ENCODE measurements at places on chromosomes 1 and 21. TPM values are rescaled to one million over a fixed set of nuclear protein-coding genes. Genes with fewer than 3 reads are reported as not detected.

DNA sequence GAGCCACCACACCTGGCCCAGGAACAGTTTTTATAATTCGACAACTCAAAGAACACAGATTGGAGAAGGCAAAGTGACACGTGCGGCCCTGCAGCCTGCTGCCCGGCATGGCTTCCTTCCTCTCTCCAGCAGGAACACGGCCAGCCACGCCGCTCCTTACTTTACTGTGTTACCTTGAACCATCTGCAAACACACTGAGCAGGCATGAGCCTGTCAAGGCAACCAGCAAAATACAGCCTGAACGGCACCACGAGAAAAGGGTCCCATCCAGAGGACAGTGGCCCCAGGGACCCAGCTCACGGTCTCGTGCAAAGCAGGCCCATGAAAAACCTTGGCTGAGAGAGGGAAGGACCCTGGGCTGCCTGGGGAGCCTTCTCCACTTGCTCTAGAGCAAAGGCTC lies 38.8 kb downstream of the NPHP4 start:
- no peak for DNase-seq

GRCh38 chr1:20668581-20668980 lies 7.4 kb upstream of the DDOST start:
- no peak for DNase-seq

- DNase-seq: no peak
Observed at GRCh38 chr21:42261829-42262200, 42.9 kb downstream of the ABCG1 start.

NKAIN1 gene
- 4.6 TPM for polyA plus RNA-seq

GRCh38 chr1:197994907-197995407 lies 77.8 kb downstream of the LHX9 start:
- DNase-seq: peak; percentile 1

RABIF gene
- 10.6 TPM for polyA plus RNA-seq

CFAP107 gene
- polyA plus RNA-seq: 1.2 TPM

GRCh38 chr1:232699814-232700213 lies 69.9 kb upstream of the SIPA1L2 start:
- no peak for DNase-seq

GRCh38 chr1:83583351-83584014 lies 415.4 kb downstream of the TTLL7 start:
- DNase-seq: no peak

DNA sequence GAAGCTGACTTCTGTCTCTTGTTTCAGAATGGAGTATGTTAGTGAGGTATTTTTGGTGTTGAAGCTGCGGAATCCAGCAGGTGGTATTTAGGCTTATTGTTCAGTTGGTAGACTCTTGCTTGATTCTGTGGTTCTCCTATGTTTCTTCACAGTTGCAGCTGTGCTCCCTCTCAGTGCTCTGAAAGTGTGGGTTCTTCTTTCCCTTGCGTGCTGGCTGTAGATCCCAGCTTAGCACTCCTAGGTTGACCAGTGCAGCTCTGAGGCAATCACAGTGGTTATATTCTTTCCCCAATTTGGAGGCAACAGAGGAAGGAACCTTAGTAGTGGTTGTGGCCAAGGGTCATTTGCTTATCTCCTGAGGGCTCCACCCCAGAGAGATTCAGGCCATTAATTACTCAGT lies 269.2 kb upstream of the NRIP1 start:
- DNase-seq: no peak

TRIM45 gene
- polyA plus RNA-seq: 28.8 TPM

GRCh38 chr1:70008660-70009059 lies 196.7 kb downstream of the LRRC40 start:
- no peak for DNase-seq

DNA sequence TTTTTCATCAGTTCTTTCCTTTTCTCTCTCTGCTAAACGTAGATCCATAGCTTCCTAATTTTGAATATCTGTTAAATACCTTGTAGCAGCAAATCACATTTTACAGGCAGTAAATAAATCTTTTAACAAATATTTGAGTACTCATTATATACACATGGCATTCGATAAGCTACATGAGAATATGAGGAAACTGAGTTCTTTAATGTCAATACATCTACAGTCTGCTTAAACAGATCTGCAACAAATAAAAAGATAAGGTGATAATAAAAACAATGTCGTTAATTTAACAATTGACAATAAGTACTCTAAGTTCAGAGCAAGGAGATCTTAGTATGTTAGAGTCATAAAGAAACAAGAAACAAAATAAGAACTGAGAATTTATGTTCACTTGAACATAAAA lies 42.9 kb downstream of the SELENOF start:
- DNase-seq: no peak

DNA sequence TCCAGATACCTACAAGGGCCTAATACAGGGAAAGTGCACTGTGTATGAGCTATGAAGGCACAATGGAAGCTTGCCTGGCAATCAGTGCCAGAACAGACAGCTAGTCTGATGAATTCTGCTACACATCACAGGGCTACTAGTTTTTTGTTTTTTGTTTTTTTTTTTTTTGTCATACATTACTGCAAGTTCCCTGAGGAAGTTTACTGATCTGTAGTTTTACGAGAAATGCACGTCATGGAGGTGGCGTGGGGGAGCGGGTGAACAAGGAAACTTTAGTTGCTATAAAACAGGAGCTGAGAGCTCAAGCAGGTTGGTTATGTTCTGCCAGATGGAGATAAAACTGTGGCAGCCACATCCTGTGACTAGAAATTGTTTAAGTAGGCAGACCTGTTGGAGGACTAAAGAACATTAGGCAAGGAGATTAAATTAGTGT lies 17.7 kb downstream of the PTPRC start:
- no peak for DNase-seq

PRKACB gene
- polyA plus RNA-seq: 46.9 TPM

- peak; percentile 10 for DNase-seq
Observed at GRCh38 chr21:30257773-30258172, 25.0 kb downstream of the KRTAP24-1 start.

- DNase-seq: peak; percentile 22
Observed at GRCh38 chr1:218735436-218736032, 390.4 kb downstream of the TGFB2 start.

CTXND2 gene
- 0.27 TPM for polyA plus RNA-seq

DNA sequence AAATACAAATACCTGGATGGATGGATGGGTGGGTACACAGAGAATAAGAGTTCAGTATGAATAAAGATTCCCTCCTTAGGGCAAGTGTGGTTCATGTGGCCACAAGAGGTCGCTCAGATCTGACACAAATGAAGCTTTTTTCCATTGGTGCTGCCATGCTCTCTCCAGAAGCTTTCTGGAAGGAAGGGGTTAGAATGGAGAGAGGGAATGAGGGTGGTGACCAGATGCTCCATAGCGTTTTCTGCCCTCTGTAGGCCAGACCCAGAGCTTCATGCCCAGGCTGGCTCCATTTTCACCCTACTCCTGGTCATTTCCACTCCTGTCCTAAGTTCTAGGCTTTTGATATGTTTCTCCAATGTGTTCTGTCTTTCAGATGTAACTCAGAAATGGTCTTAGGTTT lies 3.3 kb upstream of the FCRL6 start:
- peak; percentile 73 for DNase-seq

GRCh38 chr21:45087022-45087823 lies 12.8 kb downstream of the ADARB1 start:
- no peak for DNase-seq

DNA sequence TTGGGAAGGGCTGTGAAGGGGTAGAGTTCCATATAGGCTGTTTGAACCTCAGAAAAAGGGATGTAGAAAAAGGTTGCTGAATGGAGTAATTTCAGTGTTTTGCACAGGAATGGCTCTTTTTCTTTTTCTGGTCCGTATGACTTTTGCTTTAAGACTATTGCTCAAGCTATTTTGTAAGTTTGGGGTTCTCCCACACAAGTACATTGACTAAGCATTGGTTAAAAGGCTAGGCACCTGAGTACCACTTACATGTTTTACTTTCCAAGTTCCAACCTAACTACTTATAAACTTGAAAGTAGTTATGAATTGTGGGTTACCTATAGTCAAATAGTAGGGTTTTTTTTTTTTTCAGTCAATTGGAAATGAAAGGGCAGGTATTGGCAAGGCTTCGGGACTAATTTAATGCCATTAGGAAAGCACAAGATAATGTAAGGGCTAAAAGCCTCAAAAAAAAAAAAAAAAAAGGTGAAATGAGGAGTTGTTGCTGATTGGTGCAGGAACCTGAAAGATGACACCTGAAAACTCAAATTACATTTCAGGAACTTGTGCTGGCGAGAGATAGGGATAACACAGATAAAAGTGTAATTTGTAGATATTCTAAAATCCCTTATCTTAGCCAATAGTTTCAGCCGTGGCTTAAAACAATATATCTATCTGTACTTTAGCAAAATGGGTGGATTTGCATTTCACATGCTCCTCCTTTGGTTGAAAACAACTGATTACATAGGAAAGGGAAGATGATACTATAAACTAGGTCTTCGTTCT lies 209.5 kb downstream of the RPS6KC1 start:
- no peak for DNase-seq

DNA sequence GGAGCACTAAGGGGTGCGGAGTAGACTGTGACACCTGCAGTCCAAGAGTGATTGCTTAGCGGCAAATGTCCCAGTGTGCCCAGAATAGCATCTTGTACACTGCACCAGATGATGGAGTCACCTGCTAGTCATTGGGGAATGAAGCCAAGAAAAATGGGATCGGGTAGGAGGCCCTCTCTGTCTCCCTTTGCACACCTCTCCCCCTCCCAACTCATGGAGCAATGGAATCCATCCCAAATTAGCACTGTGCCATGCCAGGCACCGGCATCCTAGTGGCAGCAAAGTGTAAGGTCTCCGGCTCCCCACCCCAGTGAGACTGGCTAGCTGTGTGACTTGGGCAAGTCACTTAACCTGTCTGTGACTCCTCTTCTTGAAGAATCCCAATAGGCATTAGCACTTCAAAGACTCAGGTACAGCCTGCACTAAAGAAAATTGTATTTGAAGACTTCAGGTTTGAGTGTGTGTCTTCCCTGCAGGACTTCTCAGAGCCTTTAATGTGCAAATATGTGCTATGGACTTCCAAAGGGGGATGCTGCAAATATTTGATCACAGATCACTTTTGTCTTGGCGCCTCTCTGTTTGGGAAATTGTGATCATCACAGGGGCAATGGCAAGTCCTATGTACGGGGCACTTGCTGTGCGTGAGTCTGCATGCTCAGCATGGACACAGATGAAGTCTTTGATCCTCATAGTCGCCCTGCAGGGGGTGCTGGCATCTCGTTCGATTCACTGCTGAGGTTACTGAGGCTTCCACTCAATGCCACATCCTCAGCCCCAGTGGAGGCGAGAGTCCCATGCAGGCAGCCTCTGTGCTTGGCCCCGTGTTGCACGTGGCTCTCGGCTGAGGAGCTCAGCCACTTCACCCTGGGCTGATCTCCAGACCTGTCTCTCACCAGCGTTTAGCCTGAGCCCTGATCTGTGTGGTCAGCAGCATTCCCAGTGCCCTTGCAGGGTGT lies 272.9 kb upstream of the C1orf174 start:
- DNase-seq: no peak

GRCh38 chr1:4655674-4656532 lies 1.5 kb downstream of the AJAP1 start:
- DNase-seq: no peak

- peak; percentile 40 for DNase-seq
Observed at GRCh38 chr1:41432481-41433280, 51.8 kb downstream of the EDN2 start.

DNA sequence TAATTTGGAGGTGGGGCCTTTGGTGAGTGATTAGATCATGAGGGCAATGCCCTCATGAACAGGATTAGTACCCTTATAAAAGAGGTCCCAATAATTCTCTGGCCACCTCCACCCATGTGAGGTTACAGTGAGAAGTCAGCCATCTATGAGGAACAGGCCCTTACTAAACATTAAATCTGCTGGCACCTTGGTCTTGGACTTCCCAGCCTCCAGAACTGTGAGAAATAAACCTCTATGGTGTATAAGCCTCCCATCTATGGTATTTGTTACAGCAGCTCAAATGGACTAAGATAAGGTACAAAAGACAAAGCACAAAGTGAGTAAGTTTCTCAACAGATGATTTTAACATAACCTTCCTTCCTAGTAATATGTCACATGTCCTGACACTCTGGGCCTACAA lies 22.3 kb downstream of the NRIP1 start:
- no peak for DNase-seq

DNA sequence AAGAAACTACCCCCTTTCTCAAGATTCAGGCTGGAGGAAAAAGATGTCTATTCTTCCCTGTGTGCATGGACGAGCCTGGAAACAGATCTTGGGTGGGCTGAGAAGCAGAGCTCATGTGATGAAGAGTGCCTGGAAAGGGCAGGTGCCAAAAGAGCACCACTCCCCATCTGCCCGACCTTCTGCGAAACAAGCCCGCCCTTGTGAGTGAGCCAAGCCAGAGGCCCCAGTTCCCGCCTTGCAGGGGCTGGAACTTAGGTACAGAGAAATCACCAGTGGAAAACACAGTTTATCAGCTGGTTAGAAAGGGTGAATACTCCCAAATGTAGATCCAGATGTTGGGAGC lies 26.7 kb upstream of the A3GALT2 start:
- DNase-seq: no peak

MOB3C gene
- 11.3 TPM for polyA plus RNA-seq

GRCh38 chr1:207672522-207673130 lies 27.7 kb downstream of the CR1L start:
- peak; percentile 53 for DNase-seq

PTBP2 gene
- polyA plus RNA-seq: 59.6 TPM

- no peak for DNase-seq
Observed at GRCh38 chr1:162732566-162733335, 57.8 kb upstream of the HSD17B7 start.

GRCh38 chr1:40392221-40392620 lies 18.7 kb downstream of the SMAP2 start:
- DNase-seq: no peak

CTSS gene
- 7.4 TPM for polyA plus RNA-seq

CLEC20A gene
- 0.36 TPM for polyA plus RNA-seq
